M059J (cell line): ENCODE measurements at places on chromosomes 13 and 19. TPM values are rescaled to one million over a fixed set of nuclear protein-coding genes. Genes with fewer than 3 reads are reported as not detected.

Gene CGB8
- 15.7 and 21.3 TPM in 2 replicates for total RNA-seq

Gene F10
- total RNA-seq: 0.10 TPM in 1 of 2 replicates, not detected in the other

Gene CALM3
- total RNA-seq: 197 and 314 TPM in 2 replicates

Gene C19orf53
- 213 and 349 TPM in 2 replicates for total RNA-seq

Gene GPC5
- total RNA-seq: 0.25 TPM in 1 of 2 replicates, not detected in the other

Gene ING1
- total RNA-seq: 5.8 and 12.4 TPM in 2 replicates

DNA sequence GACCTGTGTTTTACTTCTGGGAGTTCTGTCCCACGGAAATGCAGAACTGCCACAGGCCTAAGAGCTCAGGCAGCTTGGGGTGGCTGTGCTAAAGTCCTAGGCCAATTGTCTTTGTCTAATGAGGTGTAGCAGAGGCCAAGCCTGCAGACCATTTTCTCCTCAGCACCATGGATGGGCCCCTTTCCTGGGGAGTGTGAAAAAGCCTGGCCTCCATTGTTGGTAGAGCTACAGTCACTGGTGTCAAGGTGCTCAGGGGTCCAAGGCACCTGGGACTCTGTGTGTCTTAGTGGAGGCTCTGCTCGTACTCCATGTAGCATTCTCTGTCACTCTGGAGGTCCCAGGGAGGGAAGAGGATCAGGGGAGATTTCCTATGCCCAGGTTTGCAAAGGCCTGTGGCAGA is 329.6 kb downstream of the SLITRK5 start:
- no peak for DNase-seq

DNA sequence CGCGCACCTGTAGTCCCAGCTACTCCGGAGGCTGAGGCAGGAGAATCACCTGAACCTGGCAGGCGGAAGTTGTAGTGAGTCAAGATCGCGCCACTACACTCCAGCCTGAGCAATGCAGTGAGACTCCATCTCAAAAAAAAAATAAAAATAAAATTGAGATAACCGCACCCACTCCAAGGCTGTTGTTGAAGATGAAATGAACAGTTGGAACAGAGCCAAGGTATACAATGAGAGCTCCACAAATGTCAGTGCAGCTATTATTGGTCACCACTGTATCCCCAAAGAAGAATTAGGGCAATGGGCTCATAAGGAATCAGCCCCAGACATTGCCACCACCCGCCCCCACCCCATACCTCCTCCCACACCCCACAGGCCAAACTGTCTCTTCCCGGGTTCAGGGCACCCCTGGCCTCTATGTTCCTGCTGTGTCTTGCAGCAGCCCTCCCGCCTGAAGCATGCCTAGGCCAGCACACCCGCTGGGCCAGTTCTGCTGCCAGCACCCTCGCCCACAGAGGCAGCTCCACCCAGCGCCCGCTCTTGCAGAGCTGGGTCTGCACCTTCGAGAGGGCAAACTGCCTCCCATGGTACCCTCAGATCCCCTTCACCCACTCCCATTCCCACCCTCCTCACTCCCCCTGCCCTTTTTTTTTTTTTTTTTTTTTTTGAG is 3.5 kb upstream of the S1PR5 start:
- no peak for DNase-seq

- no peak for DNase-seq
These were observed 16.4 kb downstream of the F10 start for GRCh38 chr13:113138792-113139551.

DNA sequence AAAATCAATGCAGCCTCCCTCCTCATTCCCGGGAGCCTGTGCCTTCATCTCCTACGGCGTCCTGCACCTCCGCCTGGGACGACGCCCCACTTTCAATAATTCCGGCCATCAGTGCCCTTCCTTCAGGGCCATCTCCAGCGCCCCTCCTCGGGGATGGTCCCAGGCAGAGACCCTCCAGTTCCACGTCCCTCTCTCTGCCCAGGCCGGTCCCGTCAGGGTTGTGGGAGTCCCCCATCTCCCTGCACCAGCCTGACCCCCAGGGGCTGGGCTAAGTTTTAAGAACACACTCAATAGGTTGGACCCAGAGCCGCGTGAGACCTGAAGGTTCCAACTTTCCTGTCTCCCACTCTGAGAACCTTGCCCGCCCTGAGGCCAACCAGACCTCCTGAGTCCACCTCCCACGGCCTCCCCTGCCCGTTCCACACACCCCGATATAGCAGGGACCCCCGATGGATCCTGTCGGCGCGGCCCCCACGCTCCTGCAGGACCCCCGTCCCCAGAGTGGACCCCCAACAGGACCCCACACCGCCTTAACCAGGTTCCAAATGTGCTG is 646 bp downstream of the TMEM161A start:
- DNase-seq: no peak

DNA sequence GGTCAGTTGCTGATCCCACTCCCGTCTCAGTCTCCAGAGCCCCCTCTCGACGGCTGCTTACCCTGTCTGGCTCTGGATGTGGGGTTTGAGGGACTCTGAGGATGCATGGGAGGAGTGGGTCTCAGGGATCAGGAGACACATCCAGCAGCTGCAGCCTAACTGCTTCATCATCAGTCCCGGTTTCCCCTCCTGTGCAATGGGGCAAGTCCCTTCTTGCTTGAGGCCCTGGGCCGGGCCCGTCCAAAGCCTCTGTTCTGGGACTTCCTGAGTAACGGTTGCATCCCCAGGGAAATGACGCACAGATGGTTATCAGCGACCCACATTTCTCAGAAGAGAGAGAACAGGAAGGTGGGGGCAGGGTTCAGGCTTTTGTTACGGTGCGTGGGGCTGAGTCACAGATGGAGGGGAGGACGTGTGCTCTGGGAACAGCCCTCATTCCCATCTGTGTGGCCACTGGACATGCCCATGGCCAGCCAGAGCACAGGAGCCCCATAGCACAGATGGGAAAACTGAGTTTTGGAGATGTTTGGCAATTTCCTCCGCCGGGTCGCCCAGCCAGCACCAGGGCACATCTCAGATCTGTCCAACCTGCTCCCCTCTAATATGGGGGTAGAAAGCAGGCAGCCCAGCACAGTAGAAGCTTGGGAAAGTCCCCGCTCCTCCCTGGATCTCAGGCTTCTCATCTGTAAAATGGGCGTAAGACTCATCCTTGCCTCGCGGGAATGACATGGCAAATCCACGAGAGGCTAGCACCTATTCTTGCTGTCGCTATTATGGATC is 19.3 kb downstream of the GNA15 start:
- DNase-seq: peak; percentile 100

DNA sequence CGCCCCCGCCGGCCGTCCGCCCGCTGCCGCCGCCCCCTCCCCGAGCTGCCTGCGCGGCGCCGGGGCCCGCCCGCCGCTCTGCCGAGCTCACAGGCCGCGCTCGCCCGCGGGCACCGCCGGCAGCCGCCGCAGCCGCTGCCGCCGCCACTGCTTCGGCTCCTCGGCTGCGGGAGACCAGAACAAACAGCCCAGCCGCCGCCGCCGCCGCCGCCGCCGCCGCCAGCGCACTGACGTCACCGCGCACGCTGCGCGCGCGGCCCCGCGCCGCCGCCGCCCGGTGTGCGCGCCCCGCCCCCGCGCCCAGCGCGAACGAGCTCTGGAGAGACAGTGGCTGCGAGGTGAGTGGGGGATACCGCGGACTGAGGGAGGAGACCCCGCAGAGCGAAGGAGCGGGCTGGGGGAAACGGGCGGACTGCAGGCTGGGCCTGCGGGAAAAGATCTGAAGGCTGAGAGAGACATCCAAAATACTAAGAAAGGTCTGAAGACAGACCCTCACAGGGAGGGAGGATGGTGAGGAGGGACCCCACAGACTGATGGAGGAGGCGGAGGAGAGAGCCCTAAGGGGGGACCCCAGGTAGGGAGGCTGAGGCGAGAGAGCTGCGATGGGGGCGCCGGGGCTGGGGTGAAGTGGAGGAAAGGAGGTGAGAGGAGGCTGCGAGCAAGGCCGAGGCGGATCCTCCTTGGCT is at the start of gene BRD4:
Gene BRD4, minus strand, starts transcription at position 229 of the 686 bp plus-strand sequence. CDS start 59,440 bp downstream, outside the sequence.
- DNase-seq: peak; percentile 46

DNA sequence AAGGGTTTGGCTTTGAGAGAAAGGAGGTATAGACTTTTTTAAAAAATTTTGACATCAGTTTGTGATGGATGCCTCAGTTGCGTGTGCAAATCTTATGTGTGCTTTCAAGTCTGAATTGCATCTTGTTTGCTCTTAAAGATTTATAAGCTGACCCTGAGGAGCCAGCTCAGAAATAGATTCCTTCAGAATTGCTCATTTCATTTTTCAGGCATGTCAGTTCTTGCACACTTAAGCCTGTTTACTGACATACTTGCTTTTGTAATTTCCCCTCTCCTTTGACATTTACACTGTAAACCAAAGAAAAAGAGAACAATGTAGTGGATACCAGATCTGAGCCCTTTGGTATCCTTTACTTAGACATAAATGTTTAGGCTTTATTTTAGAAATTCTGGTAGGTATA is 87.6 kb downstream of the RNF17 start:
- DNase-seq: no peak

GRCh38 chr19:37980419-37981170 is 73.6 kb downstream of the SIPA1L3 start:
- DNase-seq: no peak

DNA sequence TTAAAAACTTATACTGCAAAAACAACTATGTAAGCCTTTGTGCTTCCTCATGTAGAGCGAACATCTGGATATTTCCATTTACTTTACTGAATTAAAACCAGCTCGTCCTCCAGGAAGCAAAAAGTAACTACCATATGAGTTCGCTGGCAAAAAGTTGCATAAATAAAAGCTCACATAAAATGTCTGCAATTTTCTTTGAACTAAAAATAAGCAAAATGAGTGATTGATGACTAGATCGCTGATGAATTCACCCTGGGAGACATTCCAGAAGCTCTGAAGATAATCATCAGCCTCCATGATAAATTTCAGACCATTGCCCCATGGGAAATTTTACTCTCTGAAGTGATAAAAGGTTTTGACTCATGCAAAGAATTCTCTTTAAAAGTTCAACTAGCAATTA is 67.3 kb upstream of the SACS start:
- DNase-seq: peak; percentile 95

GRCh38 chr13:32378012-32378411 is 49.9 kb downstream of the N4BP2L1 start:
- no peak for DNase-seq

DNA sequence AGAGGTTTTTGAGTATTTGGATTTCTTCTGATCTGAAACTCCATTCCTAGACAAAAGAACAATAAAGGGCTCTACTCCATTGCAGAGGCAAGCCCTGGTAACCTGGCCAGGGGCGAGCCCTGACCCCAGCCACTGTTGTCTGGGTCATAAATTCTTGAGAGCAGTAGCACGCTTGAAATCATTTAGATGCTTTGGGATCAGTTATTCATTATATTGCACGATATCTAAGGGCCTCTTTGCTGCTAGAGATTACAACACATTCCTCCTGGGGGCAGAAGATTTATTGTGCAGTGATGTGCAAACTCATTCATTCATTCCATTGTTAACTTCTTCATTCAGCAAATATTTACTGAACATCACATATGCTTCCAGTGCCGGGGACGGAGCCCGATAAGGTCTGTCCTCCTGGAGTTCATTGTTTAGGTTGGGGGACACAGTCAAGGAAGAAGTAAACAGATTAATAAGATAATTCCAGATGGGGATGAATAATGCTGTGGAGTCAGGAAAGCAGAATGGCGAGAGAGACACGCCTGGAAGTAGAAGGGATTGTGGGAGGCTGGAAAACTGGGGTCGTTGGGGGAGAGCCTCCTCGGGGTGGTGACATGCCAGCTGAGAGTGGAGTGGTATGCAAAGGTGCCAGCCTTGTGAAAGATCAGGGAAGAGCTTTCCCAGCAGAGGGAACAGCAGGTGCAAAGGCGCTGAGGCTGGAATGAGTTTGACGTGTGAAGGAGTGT is 34.9 kb downstream of the SIPA1L3 start:
- no peak for DNase-seq

GRCh38 chr13:97001636-97002035 is 7.4 kb upstream of the OXGR1 start:
- no peak for DNase-seq

DNA sequence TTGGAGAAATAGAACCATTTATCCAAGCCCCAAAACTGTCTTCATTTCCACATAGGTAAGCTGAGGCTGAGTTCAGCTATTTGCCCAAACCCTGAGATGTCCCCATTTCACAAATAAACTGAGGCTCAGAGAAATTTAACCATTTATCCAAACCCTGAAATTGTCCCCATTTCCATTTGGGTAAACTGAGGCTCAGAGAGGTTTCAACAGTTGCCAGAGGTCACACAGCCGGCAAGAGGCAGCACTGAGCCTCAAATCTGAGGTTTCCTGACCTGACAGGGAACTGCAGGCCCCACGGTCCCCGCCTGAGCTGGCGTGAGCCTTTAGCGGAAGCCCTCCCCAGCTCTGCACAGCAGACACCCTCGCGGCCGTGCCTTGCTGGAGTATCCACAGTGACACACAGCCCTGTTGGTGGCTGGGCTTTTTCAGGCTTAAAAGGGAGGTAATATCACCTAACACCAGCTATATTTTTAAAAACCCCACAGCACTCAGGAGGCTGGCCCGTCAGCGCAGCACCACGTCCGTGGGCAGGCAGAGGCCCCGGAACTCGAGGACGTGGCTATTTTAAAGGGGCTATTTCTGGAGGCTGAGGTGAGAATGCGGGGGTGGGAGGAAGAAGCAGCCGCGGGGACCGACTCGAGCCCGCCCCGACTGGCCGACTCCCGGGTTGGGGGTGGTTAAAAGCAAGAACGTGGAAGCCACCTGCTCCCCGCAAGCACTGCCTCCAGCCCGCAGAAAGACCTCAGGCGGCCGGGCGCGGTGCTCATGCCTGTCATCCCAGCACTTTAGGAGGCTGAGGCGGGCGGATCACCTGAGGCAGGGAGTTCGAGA is 18.5 kb downstream of the PTPRS start:
- DNase-seq: peak; percentile 34

- DNase-seq: no peak
These were observed 62.1 kb downstream of the PEPD start for GRCh38 chr19:33459222-33460090.

- peak; percentile 5 for DNase-seq
These were observed 83.1 kb downstream of the B3GLCT start for GRCh38 chr13:31282741-31283455.

DNA sequence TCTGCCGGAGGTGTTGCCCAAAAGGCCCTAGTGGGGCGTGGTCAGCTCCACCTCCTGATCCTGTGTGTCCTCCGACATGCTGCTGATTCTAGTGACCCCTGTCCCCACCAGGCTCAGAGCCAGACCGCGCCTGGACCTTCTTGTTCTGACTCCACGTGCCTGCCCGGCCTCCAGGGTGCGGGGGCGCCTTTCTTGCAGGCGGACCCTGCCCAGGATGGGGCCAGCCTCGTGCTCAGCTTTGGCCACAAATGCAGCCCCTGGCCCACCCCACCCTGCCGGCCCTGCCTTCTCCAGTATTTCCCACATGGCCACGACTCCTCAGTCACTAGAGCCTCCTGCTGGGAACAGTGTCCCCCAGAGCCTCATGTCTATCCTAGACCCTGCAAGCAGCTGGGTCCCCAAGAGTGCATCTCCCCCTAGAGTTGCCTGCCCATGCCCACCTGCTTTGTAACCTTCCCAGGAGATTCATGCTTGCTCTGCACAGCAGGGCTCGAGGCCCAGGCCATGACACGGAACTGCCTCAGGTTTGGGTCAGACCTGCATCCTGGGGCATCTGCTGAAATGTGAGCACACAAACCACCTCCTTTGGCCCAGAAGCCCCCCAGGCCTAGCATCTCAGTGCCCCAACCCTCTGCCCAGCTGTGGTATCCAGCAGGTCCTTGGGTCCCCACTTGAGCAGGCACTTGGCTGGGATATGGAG is 27.0 kb downstream of the TMEM161A start:
- DNase-seq: no peak
